Globus pallidus (tissue), 1 donor: ENCODE measurements at places on chromosomes 11 and 22.

DNA sequence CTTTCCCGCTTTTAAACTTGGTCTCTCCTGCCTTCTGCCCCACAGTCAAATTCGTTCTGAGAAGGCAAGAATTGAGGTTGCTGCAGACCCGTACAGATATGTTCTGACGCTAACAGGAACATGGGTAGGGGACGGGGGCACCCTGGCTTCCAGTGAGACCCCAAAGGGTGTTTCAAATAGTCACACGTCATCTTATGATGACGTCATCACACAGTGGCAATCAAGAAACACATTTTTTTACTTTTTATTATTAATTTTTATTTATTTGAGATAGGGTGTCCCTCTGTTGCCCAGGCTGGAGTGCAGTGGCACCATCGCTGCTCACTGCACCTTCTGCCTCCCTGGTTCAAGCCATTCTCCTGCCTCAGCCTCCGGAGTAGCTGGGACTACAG is 22.9 kb upstream of the TESMIN start:
- DNase-seq = no peak

GRCh38 chr11:134888821-134889220 is 476.8 kb upstream of the B3GAT1 start:
- no peak for DNase-seq

DNA sequence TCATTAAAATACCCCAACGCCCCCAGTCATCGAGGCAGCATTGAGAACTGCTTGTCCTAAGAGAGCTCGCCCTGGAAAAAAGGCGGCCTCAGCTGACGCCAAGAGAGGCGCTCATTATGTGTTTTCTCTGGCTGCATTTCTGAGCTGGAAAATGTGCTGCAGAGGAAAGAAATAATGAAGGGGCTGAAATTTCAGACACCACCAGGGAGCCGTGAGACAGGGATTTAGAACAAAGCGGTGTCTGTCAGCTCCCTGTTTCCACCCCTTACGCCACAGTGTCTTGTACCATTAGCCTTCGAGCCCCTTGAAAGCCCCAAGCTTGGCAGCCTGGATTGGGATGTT is 14.4 kb downstream of the USH1C start:
- DNase-seq = peak; percentile 54

DNA sequence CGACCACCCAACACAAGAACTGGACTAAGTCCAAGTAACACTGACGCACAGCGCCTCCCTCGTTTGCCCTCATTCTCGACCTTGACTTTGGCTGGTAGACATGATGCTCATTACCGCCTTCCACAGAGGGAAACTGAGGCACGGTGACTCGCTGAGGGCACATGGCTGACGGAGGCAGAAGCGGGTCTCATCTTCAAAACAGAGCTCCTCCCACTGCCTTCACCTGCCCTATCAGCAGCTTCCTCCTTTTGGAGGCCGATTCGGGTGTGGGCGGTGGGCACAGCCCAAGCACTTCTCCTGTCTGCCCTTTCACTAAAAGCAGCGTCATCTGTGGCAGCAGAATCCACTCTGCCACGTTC is 2.0 kb upstream of the KMT5B start:
- no peak for DNase-seq

- DNase-seq = no peak
Observed at GRCh38 chr22:19604711-19605268, 80.6 kb upstream of the CLDN5 start.

DNA sequence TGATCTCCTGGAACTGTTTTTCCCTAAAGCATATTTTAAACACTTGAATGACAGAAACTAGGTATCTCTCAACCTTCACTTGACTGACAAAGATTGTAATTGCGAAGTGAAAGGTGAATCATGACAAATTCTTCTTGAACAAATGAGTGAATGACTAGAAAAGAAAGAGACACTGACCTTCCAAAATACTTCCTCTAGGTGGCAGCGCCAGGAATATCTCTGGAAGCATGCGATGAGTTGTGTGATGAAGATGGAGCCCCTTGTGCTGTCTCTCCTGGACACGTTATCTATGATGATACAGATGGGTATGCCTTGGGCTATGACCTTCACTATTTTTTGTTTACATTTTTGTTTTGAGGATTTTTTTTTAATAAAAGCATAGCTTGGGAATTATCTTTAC is 7.0 kb upstream of the CASP12 start:
- DNase-seq = no peak

GRCh38 chr11:58691675-58692074 is 40.1 kb downstream of the GLYAT start:
- DNase-seq = no peak

DNA sequence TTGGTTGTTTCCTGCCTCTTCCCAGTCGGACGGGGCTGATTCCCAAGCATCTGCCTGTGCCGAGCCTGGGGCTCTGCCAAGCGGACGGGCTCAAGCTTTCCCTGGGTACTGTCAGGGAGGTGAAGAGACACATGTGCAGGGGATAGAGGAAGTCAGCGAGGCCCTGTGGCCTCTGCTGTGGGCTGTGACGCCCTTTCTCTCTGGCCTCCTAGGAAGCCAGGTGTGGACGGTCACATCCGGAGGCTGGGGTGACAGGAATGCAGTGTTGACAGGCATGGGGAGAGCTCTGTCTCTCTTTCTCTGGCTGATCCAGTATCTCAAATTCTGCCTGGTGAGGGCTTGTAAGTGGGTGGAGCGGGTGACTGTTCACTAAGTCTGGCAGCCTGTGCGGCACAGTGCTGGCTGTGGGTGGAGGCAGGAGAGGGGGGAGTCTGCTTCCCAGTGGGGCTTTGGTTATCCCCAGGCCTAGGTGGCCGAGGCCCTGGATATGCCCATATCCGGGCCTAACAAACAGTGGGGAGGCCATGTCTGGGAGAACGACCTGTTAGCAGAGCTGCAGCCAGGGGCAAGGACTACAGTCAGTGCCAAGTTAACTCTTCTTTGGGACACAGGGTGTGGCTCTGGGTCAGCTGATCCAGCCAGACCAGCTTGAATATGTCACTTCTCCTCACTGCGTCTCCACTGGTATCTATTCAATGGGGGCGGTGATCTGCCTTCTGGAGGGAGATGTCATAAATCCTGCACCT is 1.9 kb downstream of the KCTD17 start:
- DNase-seq = no peak

DNA sequence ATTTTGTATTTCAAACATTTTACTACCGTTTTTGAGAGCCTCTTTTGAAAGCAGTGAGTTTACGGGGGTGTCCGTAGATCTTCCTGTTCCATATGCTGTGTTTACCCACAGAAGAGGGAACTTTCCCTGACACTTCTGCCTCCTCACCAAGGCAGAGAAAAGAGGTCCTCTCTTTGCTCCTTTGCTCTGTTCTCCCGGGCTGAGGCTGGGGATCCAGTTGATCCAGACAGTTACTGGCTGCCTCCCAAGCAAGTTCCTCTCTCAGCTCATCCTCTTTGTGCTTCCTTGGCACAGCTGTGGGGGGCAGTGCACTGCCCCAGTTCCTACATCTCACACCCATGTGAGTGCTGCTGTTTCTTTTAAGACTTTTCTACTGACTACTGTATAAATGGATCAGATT is 813.7 kb downstream of the NTM start:
- no peak for DNase-seq

DNA sequence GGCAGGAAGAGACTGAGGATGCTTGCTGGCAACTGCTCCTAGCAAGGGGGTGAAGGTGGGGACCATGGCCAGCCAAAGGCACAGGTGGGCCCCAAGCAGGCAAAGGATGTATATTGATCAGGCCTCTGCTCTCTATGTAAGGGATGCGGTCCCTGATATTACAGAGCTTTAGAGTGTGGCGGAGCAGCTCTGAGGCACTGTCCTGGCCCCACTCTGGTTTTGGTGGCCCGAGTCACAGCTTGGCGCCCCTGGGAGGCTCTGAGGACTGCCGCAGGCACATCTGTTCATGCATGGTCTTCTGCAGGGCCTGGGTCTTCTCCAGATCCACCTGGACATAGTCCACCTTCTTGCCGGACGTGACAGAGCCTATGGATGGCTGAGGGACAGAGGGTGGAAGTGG is 45.5 kb downstream of the GAB4 start:
- DNase-seq = no peak

- no peak for DNase-seq
Observed at GRCh38 chr11:71538666-71538990, 803 bp downstream of the KRTAP5-8 start.

DNA sequence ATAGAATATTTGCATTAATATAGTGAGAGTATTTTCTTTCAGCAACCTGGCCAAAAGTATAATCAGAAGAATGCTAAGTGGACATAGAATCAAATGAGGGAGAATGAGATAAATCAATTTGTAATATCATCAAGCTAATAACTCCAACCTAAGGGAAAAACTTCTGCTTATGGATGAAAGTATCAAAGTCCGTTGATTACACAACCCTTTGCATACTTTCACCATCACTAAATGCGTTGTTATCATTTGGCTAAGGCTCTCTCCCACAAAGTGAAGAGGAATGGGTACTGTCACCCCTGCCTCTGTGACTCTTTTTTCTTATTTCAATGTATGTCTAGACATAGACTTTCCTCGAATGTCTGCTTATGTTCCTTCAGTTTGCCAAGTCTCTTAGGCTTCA is 16.4 kb upstream of the CASP4 start:
- no peak for DNase-seq

DNA sequence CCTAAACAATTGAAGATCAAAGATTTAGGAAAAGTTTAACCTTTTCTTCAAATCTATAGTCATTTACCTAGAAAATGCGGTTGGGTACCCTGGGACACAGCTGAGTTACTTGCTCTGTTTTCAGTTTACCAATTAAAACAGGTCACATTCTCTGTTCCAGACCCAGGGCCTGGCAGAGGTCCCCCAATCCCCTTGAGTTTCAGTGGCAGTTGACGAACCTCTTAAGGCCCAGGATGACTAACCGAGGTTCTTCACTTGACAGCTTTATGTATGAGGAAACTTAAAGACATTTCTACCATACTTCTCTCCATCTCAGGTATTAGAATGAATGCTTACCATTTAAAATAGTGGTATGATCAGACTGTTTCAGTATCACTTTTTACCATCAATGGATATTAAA is 16.3 kb downstream of the LDHAL6A start:
- no peak for DNase-seq

DNA sequence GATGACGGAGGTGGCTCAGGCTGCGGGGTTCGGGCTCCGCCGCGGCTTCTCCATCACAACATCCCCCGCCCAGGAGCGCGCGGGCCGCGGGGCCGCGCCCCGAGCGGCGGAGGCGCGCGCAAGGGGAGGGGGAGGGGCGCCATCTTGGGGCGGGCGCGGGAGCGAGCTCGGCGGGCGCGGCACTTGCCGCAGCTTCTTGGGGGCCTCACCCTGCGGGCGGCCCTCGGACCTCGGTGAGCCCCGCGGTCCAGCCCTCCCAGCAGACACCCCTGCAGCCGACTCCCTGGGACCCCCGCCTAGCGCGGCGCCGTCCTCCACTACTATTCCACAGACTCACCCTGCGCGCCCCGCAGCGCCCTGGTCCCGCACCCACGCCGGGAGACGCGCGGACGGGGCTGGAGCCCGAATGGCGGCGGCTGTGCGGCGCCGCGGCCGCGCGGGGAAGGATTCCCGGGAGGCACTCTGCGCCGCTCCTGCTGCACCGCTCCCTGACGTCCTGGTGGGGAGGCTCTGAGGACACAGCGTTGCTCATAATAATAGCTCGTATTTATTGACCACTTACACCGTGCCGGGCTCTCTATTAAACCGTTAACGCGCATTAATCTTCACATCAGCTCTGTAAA is at the start of gene APBB1:
APBB1 (minus strand) TSS at position 86 of the 623 bp plus-strand sequence. CDS start 7,747 bp downstream, outside the sequence.
- DNase-seq = peak; percentile 78

- no peak for DNase-seq
Observed at GRCh38 chr11:3344327-3345174, 34.4 kb downstream of the ZNF195 start.

- no peak for DNase-seq
Observed at GRCh38 chr11:26599425-26599824, 27.4 kb upstream of the MUC15 start.
